ELR (cell line): ENCODE measurements at places on chromosomes 1 and 21.
A peak's percentile ranks its signal among the peaks of the same experiment; 100 is the strongest.

GRCh38 chr1:15775706-15776105, 17.1 kb downstream of the FBLIM1 start:
- DNase-seq = no peak

- DNase-seq = peak; percentile 73
Measured at GRCh38 chr1:185813401-185813979, 79.3 kb downstream of the HMCN1 start.

DNA sequence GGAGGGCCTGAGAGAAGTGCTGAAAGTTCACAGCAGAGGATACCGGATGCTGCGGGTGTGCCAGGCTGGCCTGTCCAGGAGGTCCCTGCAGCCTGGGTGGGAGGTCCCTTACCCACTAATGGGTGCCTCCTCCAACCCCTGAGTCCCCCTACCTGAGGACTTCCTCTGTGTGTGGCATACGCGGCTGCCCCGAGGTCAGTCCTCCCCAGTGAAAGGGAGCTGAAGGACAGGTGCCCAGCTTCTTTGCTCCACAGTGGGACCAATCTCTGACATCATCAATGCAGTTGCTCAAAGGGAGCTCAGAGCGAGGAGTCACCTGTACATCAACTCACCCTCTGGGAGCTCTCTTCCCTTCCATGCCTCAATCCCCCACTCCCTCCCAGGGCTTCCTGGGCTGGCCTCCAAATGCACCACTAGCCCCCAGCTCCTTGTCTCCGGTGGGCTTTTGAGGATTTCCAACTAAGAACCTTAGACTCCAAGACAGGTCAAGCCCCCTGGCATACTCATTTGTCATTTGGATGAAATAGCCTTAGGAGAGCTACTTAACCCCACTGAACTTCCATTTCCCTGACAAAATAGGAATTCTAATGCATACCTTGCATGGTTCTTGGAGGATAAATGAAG, 53.9 kb downstream of the PDE9A start:
- no peak for DNase-seq

GRCh38 chr1:207904391-207904790, 6.5 kb downstream of the CD34 start:
- no peak for DNase-seq

GRCh38 chr1:29677028-29678024, 441.0 kb downstream of the PTPRU start:
- DNase-seq = no peak

DNA sequence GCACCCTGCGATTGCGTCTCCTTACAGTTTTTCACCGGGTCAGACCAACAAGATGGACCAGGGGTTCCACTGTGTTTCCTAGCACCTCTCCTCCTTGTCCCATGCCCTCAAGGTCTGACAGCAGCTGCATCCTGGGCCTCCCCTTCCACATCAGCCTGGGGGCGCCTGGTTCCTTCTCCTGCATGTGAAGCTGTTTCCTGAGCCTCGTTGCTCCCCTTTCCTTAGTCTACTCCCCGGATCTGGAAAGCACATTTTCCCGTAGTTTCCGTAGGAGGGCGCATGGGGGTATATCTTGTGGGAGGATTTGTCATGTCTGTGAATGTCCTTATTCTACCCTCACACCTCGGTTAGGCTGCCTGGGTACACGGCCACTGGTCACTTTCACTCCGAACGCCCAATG, 6.1 kb downstream of the PRDM15 start:
- DNase-seq = no peak

GRCh38 chr21:45322231-45322959, 34.7 kb upstream of the POFUT2 start:
- DNase-seq = no peak

DNA sequence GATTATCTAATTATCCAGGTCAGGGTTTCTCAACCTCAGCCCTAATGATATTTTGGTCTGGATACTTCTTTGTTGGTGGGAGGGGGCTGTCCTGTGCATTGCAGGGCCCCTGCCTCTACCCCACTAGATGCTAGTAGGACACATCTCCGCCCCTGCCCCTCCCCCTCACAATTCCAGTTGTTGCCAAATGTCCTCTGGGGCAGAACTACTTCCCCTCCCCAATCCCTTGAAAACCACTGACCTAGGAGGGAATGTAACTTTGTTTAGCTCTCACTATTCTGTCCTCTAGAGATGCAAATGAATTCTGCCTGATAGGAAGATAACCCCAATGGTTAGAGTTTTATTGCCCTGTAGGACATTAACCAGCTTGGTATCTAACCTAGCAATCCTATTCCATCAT, 8.1 kb downstream of the CACNA1S start:
- DNase-seq = no peak
